Activated CD4-positive, alpha-beta T cell treated with anti-CD3 and anti-CD28 coated beads, Interleukin-2, amount 50 U/mL, for 4 hours (primary cell): ENCODE measurements at places on chromosomes 5 and 9.

GRCh38 chr5:175671013-175671412, 13.1 kb downstream of the HRH2 start:
- no peak for DNase-seq

DNA sequence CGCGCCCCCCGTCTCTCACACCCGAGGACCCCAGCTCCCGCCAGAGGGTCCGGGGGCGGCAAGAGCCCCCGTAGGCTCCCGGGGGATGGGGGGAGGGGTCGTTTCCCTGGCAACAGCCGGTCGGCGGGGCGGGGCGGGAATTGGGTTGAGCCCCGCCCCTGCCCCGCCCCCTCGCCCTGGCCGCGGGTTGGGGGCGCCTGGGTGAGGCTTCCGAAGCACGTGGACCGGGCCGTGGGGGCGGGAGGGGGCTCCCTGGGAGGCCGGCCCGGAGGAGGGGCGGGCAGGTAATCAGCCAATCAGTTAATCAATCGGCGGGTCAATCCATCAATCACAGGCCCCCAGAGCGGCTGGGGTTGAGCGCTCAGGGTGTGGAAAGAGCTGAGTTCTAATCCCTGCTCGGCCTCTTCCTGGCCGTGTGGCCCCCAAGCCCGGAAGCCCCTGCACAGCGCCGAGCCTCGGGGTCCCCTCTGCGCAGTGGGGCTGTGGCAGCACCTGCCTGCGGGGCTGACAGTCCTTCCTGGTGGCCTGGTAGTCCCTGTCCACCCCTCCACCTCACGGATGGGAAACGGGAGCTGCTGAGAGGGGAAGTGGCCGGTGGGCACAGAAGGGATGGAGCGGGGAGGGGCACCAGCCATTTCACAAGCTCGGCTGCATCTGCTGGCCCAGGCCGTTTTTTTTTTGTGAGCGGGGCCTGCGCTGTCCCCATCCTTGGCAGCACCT, 174.2 kb upstream of the IER5L start:
- DNase-seq, result no peak

DNA sequence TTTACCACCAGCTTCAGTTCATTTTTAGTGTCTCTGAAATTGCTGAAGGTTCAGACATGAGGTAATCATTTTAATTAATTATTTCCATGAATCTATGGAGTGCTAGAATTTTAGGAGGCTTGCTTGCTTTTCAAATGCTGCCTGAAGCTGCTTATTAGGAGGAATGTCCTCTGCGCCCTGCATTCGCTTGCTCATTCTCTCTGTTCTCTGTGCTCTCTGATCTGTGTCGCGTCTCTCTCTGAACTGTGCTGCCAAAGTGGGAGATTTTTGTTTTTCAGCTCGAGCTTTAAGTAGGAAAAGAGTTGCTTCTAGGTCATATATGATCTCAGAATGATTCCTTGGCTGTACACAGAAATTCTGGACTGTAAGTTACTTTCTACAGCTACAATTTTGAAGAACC, 101.7 kb upstream of the PRR16 start:
- no peak for DNase-seq

- no peak for DNase-seq
Observed at GRCh38 chr9:18775930-18776329, 257.1 kb downstream of the SAXO1 start.

- DNase-seq, result no peak
Observed at GRCh38 chr5:127011961-127012644, 18.3 kb downstream of the MARCHF3 start.
